Left renal pelvis (tissue), 4 donors: ENCODE measurements at places on chromosomes 16 and 17. TPM values are rescaled to one million over a fixed set of nuclear protein-coding genes. Genes with fewer than 3 reads are reported as not detected.

Gene TP53TG3B
- polyA plus RNA-seq, result not detected

Gene TRPV2
- polyA plus RNA-seq, result 2.6 TPM

Gene SNRNP25
- polyA plus RNA-seq, result 43.9 TPM

DNA sequence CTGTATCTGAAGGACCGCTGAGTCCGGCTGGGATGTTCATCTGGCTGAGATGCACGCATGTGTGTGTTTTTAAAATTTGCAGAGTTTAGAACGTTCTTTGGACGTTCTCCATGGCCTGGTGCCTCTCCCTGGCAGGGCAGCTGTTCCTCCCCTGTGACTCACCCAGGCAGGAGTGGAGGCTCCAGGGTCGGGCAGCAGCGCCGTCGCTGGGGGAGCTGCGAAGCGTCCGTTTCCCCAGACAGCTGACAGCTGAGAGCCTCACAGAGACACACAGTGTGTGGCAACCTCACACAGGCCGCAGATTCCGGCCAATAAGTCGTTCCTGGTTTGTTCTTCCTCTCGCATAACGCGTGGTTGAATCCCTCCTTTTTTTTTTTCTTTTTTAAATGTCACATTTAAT lies 80.6 kb downstream of the OR1D5 start:
- no peak for DNase-seq

DNA sequence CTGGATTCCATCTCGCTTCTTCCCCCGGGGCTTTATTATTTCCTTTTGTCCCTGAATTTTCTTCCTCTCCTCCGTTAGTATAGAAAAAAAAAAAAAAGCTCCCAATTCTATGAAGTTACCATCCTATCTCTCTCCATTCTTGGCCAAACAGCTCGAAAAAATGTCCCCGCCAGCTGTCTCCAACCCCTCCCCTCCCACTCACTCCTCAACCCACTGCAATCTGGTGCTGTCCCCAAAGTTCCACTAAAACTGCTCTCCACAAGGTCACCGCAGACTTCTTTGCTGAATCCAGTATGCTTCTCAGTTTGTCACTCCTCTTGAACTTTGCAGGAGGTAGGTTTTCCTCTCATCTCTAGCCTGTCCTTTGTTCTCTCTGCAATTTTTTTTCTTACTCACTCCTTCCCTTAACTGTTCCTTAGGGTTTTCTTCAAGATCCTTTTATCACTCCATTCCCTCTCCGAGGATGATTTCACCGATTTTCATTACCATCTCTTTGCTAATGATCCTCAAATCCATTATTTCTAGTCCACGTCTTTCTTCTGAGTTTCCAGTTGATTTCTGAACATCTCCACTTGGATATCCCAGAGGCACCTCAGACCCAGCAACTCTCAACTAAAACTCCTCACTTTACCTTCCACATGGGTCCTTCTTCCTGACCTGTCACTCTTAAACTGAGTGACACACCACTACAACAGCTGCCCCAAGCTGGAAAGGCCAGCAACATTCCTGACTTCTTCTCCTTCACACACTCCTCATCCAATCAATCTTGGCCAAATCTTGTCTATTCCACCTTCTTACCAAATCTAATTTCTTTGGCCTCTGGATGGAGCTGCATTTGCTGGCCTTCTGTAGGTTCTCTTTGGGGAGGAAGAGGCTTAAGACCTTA lies 1.5 kb upstream of the SUMO2 start:
- no peak for DNase-seq

- DNase-seq, result no peak
Observed at GRCh38 chr16:9225527-9226316, 134.3 kb downstream of the HAPSTR1 start.

DNA sequence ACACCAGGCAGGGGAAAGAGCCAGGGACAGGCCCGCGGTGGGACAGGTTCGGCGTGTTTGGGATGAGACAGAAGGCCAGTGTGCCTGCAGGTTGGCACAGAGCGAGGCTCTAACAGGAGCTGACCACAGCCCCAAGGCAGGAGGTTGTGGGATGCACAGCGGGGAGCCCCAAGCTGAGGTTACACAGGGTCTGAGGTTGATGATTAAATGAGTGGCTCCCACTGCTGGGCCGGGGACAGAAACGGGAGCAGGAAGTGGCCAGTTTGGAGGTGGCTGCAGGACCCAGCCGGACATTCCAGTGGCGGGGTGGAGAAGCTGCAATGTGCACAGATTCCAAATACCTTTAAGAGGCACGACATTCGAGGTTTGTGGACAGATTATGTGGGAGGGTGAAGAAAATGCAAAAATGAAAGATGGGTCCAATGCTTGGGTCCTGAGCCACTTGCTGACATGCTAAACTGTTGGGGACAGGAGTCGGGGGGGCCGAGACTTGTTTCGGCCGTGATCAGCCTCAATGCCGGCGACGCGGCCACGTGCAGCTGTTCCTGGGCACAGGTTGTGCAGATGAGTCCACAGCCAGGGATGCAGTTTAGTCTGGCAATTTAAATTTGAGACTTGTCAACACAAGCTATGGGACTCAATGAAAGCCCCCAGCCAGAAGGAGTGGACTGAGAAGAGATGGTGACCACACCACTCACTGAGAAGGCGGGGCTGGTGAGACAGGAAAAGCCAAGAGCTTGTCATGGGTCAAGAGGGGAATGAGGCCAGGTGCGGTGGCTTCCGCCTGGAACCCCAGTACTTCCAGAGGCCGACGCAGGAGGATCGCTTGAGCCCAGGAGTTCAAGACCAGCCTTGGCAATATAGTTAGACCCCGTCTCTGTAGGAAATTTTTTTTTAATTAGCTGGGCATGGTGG lies 8.7 kb downstream of the ENPP7 start:
- DNase-seq, result no peak

- no peak for DNase-seq
Observed at GRCh38 chr16:71854369-71854948, 8.7 kb downstream of the ATXN1L start.

- DNase-seq, result no peak
Observed at GRCh38 chr17:7486181-7486580, 2.0 kb downstream of the POLR2A start.

- DNase-seq, result no peak
Observed at GRCh38 chr17:9402590-9403199, 172.9 kb downstream of the STX8 start.
